Fibroblast of upper back skin (primary cell): ENCODE measurements at places on chromosomes 6 and 20.

DNA sequence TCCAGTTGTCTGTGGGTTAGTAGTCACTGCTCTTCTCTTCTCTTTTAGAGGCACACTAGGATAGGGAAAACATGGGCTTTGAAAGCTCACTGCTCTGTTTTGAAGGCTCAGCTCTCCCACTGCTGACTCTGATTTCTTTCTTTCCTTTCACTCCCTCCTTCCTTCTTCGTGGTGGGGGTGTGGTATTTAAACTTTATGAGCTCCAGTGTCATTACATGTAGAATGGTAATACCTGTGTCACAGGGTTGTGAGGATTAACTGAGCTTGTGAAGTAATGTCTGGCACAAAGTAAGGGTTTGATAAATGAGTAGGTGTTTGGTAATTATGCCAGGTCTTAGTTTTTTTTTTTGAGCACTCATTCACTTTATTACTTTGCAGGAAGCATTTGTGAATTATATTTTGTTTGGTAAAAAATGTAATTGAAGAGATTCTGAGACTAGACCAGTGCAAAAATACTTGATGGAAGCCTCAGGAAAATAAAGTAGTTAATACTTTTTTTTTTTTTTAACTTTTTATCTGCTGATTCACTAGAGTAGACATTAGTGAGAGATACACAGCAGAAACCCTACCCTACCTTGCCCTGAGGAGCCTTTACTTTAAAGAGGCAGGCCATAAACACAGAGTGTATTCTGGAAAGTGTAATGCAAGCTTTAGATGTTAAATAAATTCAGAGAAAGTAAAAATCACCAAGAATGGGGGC is 17.3 kb downstream of the SMAP1 start:
- no peak for DNase-seq

DNA sequence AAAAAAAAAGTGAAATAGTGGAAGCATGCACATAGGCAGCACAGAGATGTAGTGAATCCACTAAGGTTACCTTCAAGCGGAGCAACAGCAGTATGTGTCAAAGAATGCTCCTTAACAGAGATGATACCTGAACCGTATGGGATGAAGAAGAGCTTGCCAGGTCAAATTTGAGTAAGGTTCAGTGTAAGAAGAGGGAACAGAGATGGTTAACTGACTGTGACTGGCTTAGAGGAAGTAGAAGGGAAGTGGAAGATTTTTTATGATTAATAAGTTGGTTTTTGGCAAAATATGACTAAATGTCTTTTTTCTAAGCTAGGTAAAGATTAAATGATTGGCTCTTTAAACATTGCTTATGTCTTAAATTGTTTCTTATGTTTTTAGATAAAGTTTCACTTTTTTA is 52.6 kb upstream of the C20orf144 start:
- DNase-seq, result no peak

- no peak for DNase-seq
Observed at GRCh38 chr6:41546866-41547798, 951 bp downstream of the FOXP4 start.

DNA sequence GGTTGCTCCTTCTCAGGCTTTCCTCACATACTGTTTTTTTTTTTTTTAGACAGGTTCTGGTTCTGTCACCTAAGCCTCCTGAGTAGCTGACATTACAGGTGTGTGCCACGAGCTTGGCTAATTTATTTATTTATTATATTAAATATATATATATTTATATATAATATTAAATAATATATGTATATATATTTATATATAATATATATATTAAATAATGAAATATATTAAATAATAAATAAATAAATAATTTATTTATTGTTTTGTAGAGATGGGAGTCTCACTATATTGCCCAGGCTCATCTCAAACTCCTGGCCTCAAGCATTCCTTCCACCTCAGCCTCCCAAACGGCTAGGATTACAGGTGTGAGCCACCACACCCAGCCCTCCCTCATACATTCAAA is 28.3 kb upstream of the SLC9A8 start:
- DNase-seq, result no peak

DNA sequence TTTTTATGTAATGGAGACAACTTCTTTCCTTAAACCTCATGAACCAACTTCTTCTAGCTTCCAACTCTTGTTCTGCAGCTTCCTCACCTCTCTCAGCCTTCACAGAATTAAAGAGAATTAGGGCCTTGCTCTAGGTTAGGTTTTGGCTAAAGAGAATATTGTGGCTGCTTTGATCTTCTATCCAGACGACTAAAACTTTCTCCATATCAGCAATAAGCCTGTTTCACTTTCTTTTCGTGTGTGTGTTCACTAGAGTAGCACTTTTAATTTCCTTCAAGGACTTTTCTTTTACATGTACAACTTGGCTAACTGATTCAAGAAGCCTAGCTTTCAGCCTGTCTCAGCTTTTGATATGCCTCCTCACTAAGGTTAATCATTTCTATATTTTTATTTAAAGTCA is 596.1 kb upstream of the NRSN1 start:
- no peak for DNase-seq

DNA sequence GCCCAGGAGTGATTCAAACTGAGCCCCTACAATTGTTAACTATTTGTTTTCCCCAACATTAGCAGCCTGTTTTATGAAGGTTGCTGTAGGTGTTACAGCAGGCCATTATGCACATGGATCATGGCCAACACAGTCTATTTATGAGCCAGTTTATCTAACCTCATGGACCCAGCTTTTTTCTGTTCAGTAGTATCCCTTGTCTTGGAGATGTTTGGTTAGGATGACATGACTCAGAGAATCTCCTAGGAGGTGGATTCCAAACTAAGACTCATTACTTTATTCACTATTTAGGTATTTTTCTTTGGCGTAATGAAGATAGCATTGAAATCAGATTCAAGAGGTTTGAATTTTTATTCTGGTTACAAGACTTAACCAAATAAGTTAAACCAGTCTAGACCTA is 62.8 kb upstream of the TFB1M start:
- peak; percentile 92 for DNase-seq

DNA sequence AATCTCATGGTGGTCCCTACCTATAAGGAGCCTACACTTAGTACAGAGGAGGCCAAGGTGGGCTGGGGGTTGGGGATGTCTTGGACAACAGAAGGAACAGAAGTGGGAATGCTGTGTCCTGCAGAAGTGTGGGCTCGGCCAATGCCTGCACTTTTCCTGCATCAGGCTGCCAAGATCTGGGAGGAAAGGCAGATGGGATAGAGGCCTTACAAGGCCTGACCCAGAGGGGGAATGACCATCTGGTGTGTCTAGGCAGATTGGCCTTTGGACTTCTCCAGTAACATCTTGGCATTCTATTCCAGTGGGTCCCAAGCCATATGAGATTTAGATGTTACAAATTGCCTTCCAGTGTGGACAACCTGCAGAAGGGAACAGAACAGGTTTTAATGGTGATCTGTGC is 124.7 kb upstream of the GPR6 start:
- DNase-seq, result no peak
